ENCODE measurements at places on chromosomes 3 and 15.

DNA sequence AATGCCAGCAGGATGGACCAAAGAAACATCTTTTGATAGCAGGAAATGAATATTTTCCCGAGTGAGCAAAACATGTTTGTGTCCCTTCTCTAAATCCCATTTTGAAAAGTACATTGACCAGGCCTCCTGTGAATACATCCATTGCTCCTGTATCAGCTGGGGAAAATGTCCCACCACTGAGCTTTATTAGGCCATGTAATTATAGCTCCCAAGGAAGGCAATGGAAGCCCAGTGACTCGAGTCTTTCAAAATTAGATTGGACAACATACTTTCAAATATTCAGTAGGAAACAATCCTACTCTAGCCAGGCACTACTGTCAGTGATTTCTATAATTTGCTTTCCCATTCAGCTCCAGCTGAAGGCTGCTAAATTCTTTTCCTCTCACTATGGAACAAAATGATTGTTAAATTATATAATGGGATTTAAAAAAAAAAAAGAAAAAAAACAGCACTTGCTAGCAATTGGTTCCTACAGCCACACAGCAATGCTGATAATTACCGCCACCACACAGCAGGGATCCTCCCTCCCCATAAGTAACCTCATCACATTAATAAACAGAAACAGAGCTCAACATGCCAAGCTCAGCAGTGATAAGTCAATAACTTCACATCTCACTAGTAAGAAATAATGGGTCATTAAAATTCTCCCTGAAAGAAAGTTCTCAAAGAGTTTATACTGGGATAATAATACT lies 172.4 kb upstream of the SLC2A2 start:
- DNase-seq = no peak

DNA sequence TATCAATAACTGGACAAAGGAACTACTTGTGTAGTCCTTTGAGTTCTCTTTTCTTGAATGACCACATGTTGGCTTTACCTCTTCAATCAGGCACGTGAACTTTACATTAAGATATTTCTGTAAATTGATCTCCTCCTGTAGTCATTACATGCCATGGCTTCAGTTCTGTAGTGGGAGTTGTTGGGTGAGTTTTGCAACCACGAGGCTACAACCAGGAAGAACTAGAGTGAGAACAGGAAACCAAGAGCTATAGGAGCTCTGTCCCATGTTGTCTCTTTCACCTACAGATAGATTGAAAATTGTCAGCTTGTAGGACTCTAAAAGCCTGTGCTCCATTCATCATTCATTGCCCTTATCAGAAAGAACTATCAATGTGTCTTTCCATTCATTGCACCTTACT lies 2.0 kb downstream of the RSRC1 start:
- DNase-seq = no peak

- DNase-seq = no peak
These were observed 24.2 kb downstream of the SOX2 start for GRCh38 chr3:181735911-181736310.

GRCh38 chr15:81450721-81451120 lies 76.7 kb upstream of the TMC3 start:
- DNase-seq = no peak

GRCh38 chr15:70615435-70616310 lies 147.7 kb downstream of the UACA start:
- no peak for DNase-seq

Measured in MG63 (cell line).